ENCODE measurements at places on chromosomes 6 and 20.

- no peak for DNase-seq
Observed at GRCh38 chr6:81697559-81697958, 54.9 kb downstream of the TENT5A start.

DNA sequence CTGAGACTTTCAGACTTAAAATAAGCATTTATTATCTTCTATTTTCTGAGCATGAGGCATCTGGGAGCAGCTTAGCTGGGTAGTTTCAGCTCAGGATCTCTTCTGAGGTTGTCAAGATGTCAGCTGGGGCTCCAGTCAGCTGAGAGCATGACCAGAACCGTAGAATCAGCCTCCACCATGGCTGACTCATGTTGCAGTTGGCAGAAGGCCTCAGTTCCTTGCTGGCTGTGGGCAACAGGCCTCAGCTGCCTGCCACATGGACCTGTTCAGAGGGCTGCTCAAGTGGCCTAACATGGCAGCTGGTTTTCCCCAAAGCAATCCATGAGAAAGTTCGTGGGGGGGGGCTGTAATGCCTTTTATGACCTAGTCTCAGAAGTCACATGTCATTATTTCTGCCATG lies 142.3 kb downstream of the LY86 start:
- DNase-seq, result no peak

DNA sequence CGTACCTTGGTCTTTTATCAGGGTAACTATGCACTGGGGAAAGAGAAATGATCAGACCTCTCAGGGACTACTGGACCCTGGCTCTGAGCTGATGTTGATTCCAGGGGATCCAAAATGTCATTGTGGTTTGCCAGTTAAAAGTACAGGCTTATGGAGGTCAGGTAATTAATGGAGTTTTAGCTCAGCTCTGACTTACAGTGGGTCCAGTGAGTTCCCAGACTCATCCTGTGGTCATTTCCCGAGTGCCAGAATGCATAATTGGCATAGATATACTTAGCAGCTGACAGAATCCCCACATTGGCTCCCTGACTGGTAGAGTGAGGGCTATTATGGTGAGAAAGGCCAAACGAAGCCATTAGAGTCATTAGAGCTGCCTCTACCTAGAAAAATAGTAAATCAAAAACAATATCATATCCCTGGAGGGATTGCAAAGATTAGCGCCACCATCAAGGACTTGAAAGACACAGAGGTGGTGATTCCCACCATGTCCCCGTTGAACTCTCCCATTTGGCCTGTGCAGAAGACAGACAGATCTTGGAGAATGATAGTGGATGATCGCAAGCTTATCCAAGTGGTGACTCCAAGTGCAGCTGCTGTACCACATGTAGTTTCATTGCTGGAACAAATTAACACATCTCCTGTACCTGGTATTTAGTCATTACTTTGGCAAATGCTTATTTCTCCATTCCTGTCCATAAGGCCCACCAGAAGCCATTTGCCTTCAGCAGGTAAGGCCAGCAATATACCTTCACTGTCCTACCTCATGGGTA lies 152.4 kb downstream of the THBS2 start:
- no peak for DNase-seq

- no peak for DNase-seq
Observed at GRCh38 chr20:58344741-58345140, 35.2 kb downstream of the RAB22A start.

GRCh38 chr6:138673346-138674014 lies 100.1 kb upstream of the CCDC28A start:
- DNase-seq, result no peak

GRCh38 chr20:59484228-59484627 lies 120.1 kb upstream of the PHACTR3 start:
- DNase-seq, result no peak

- peak; percentile 85 for DNase-seq
Observed at GRCh38 chr6:29723666-29724588, 693 bp downstream of the HLA-F start.

Data from CD4-positive, alpha-beta T cell treated with Interleukin-6 for 4 hours (primary cell).